ENCODE measurements at places on chromosomes 3 and 15. TPM values are rescaled to one million over a fixed set of nuclear protein-coding genes. Genes with fewer than 3 reads are reported as not detected.

Gene ESYT3
- total RNA-seq, result under 0.01 TPM

Gene SLCO2A1
- total RNA-seq, result under 0.01 TPM

Gene XPC
- 48.8 TPM for total RNA-seq

Gene CILP
- not detected for total RNA-seq

Gene CAMK2N2
- not detected for total RNA-seq

Gene TIMMDC1
- 52.5 TPM for total RNA-seq
